ENCODE measurements at places on chromosomes 7 and 10. TPM values are rescaled to one million over a fixed set of nuclear protein-coding genes. Genes with fewer than 3 reads are reported as not detected.

The GLI3 gene
- 20.3 TPM for total RNA-seq

DNA sequence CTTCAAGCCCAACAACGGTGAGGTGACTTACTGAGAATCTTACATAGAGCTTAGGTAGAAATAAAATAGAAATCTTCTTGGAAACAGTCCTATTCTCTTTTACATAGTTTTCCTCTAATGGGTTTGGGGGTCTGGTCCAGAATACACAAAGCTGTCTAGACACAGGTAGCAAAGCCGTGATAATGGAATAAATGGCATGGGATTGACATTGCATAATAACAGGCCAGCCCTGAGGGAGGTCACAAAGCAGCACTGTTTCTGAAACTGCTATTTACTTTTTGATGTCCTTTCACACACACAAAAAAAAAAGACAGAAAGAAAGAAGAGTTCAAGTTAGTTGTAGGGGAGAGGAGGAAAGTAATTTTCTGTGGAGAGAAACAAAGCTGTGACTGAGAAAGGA, 364.8 kb upstream of the SORCS1 start:
- no peak overlapping the region for H3K27ac ChIP-seq
- no peaks in the 10 kb centered on the region for H3K4me1 ChIP-seq
- no peak for DNase-seq
- H3K27me3 ChIP-seq = no peaks in the 10 kb centered on the region
- H3K4me3 ChIP-seq = no peak overlapping the region

The TFPI2 gene
- total RNA-seq = 9.0 TPM

- DNase-seq = no peak
- no peak overlapping the region for H3K27ac ChIP-seq
- no peaks in the 10 kb centered on the region for H3K36me3 ChIP-seq
- H3K4me3 ChIP-seq = no peak overlapping the region
Observed at GRCh38 chr7:157044147-157044687, 33.8 kb upstream of the MNX1 start.

DNA sequence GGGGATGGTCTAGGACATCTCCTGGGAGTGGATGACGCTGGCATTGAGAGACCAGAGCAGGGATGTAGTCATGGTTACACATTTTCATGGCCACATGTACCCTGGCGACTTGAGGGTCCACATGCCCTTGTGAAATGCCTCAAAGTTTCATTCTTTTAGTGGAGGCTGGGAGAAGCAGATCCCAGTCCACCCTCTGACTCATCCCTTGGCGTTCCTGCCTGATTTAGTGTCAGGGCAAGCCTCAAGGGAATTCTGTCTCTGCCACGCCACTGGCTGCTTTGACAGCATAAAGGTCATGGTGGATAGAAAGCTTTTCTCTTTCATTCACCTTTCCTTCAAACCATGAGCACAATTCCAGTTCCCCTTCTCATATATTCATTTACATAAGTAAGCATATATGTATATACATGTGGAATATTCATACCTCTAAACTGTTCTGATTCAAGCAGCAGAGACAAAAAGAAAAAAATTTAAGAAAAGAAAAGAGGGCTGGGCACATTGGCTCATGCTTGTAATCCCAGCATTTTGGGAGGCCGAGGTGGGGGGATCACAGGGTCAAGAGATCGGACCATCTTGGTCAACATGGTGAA, 21.8 kb upstream of the KIF5B start:
- no peaks in the 10 kb centered on the region for H3K27me3 ChIP-seq
- no peaks in the 10 kb centered on the region for H3K36me3 ChIP-seq
- no peaks in the 10 kb centered on the region for H3K4me1 ChIP-seq
- DNase-seq = no peak
- H3K4me3 ChIP-seq = no peak overlapping the region

DNA sequence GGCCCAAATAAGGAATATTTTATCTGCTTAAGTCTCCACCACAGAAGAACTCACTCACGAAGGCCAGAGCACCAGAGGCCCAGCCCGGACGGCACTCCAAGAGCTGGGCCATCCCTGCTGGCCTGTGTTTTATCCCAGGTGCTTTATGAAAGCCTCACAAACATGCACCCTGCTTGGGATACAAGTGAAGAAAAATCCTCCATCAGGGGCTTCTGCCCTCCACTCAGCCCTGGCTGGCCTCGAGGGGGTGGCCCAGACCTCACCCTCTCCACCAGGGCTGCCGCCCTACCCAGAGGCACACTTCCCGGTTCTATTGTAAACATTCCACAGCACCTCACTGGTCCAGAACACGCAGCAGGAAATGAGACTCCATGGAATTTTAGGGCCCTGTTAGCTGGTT, 19.8 kb upstream of the DNAAF5 start:
- no peak overlapping the region for H3K4me3 ChIP-seq
- no peak for DNase-seq
- H3K27me3 ChIP-seq = peaks cover 9% of the 10 kb centered on the region
- H3K4me1 ChIP-seq = no peaks in the 10 kb centered on the region
- no peak overlapping the region for H3K27ac ChIP-seq
- no peaks in the 10 kb centered on the region for H3K36me3 ChIP-seq

The SORCS3 gene
- not detected for total RNA-seq

DNA sequence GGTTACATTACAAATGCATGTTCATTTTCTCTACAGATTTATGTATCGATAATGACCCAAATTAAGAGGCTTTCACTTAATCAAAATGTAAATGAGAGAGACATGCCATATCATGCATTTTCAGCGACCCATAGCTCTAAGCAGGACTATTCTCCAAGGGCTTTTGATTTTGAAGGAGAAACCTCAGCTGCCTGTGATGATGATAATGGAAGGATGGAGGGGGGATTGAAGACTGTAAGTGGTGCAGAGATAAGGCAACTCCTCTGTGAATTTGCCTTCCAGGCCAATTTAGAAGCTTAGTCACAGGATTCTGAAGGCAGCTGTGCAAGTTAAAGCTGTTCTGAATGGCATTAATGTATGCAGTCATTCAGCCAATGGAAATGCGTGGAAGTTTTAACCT, 8.3 kb downstream of the VSTM2A start:
- no peak overlapping the region for H3K4me3 ChIP-seq
- peaks cover 24% of the 10 kb centered on the region for H3K27me3 ChIP-seq
- H3K36me3 ChIP-seq = no peaks in the 10 kb centered on the region
- DNase-seq = no peak
- no peak overlapping the region for H3K27ac ChIP-seq
- H3K4me1 ChIP-seq = no peaks in the 10 kb centered on the region

DNA sequence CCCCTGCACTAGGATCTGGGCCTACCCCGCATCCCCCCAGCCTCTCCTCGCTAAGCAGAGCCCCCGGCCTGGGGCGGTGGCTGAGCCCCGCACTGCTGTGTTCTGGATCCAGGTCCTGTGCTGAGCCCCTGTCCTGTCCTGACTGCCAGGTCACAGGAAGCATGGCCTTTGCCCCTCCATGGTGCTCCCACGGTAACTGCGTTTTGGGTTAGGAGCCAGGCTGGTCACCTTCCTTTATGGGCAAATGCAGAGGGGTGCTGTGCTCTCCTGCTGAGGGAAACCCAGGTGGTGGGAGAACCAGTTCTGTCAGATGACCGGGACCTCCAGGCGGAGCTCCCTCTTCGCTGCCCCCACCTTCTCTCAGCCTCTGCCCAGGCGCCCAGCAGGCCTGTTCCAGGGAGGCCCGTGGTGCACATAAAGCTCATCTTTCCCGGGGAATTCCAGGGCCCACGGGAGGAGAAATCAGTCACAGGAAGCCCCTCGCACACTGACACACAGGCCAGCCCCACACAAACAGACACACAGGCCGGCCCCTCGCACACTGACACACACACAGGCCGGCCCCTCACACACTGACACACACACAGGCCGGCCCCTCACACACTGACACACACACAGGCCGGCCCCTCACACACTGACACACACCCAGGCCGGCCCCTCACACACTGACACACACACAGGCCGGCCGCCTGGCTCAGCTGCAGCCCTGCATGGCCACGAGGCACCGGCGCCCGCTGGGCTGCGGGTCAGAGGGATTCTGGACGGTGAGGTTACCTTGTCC, 75.6 kb downstream of the CFAP46 start:
- no peak overlapping the region for H3K4me3 ChIP-seq
- H3K27me3 ChIP-seq = peaks cover 56% of the 10 kb centered on the region
- H3K36me3 ChIP-seq = no peaks in the 10 kb centered on the region

GRCh38 chr10:132668048-132668394, 117.9 kb downstream of the NKX6-2 start:
- H3K27ac ChIP-seq = no peak overlapping the region
- H3K4me1 ChIP-seq = peaks cover 18% of the 10 kb centered on the region
- H3K27me3 ChIP-seq = no peaks in the 10 kb centered on the region
- no peak overlapping the region for H3K4me3 ChIP-seq

The TSPAN33 gene
- total RNA-seq = 4.5 TPM

GRCh38 chr7:12256090-12256489, 45.0 kb downstream of the TMEM106B start:
- H3K36me3 ChIP-seq = no peaks in the 10 kb centered on the region
- no peak for DNase-seq
- H3K27me3 ChIP-seq = no peaks in the 10 kb centered on the region
- H3K27ac ChIP-seq = no peak overlapping the region

The RBM20 gene
- total RNA-seq = 0.65 TPM

The CCDC172 gene
- not detected for total RNA-seq

The GPR158 gene
- 0.09 TPM for total RNA-seq

DNA sequence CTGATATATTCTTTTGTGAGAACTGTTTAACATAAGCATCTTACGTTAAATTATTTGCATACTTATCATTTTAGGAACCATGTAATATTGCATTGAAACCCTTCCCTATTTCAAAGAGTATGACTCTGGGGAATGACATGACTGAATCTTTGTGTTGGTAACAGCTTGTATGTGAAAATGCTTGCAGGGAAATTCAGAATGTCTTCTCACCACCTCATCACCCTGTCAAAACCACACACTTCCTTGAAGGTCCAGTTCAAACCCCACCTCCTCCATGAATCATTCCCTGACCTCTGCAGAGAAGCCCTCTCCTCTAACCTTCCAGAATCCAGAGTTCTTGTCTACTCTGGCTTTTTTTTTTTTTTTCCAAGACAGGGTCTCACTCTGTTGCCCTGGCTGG, 26.3 kb upstream of the NKX2-3 start:
- no peak overlapping the region for H3K4me3 ChIP-seq
- H3K36me3 ChIP-seq = no peaks in the 10 kb centered on the region
- no peak for DNase-seq
- no peaks in the 10 kb centered on the region for H3K4me1 ChIP-seq
- no peak overlapping the region for H3K27ac ChIP-seq
- H3K27me3 ChIP-seq = peaks cover 47% of the 10 kb centered on the region

Measured in left lung (tissue), 14 donors.